ENCODE measurements at places on chromosomes 1 and 21.

- DNase-seq = no peak
Observed at GRCh38 chr1:245292553-245292952, 137.8 kb downstream of the KIF26B start.

DNA sequence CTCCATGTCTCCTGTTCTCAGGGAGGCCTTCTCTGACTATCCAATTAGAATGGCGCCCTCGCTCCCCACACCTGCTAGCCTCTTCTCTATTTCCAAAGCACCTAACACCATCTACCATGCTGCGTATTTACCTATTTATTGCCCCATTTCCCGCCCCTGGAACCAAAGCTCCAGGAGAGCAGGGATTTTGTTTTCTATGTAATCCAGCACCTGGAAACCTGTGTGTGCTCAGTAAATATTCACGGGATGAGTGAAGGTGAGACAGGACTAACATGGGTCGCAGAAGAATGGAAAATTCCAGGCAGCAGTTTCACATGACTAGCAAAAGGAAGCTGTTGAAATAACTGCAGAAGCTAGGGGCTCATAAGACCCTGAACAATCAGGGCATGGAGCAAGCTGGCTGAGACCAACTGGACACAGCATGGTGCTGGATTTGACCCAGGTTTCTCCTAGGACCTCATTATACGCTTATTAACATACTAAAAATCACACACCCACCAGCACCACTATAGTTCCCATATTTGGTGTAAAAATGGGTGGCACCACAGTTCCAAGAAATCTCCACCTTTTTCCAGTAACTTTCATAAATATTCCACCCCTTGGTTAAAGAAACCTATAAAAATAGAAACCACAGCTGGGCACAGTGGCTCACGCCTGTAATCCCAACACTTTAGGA lies 15.1 kb upstream of the TENT5B start:
- DNase-seq = no peak

DNA sequence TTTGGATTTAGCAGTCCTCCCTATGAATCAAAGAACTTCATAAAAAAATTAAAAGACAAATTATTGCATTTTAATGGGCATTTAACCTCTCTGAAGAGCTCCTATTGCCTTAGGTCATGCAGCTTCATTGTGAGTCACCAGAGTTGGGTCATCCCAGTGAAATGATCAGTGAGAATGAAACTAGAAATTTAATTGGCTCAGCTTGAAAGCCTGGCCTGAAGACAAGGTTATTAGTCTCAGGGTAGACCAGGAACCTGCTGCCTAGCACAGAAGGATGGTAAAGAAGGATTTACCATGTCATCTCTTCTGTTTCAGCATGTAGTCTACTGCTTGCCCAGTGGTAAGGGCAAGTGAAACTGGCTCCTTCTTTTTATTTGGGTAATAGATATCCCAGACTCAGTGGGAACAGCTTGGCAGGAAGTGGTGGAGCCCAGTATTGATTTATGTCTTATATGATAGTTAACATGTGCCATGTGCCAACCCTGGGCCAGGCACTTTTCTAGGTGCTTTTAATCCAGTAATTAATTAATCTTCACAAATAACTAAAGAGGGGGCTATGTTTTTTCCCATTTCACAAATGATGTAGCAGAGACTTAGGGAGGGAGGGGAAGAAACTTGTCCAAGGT lies 23.6 kb downstream of the LAMC2 start:
- no peak for DNase-seq

DNA sequence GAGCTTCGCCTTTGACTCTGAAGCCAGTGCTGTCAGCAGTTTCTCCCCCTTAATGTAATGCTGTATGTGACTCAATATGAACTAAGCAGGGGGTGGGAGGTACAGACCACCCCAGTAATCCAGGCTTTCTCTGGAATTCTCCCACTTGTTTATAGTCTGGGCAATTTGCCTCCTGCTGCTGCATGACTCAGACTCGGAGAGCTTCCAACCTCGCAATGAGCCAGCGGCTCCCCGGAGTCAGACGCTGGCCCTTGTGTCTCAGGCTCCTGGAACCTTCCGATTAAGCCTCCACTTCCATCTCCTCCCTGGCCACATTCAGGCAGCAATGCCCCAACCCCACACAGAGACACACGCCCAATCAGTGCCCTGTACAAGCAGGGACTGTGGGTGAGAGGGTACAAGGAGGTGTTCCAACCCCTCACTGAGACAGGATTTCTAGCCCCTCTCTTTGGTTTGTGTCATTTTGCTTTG lies 471.7 kb upstream of the VAMP3 start:
- DNase-seq = peak; percentile 64

- DNase-seq = peak; percentile 93
Observed at GRCh38 chr1:37553927-37554808, at the start of gene SNIP1. TSS of gene SNIP1 (minus strand) at chr1:37554293. CDS start at chr1:37554229, 64 bp downstream.

DNA sequence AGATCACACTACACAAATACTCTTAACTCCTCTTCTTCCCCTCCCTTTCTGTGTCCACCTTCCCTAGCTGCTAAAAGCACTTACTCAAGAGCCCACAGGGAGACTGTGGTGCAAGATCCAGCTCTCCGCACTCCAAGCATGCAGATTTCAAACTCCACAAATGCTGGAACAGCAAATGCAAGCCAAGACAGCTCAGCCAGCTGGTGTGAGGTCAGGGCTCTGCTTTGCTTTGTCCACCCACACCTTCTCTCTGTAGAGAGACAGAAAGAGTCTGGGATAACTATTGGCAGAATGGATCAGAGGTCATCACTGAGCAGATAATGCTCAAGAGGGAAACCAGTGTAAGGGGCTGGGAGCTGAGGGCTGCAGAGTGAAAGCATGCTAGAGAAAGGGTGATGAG lies 45.2 kb upstream of the DPT start:
- DNase-seq = no peak

DNA sequence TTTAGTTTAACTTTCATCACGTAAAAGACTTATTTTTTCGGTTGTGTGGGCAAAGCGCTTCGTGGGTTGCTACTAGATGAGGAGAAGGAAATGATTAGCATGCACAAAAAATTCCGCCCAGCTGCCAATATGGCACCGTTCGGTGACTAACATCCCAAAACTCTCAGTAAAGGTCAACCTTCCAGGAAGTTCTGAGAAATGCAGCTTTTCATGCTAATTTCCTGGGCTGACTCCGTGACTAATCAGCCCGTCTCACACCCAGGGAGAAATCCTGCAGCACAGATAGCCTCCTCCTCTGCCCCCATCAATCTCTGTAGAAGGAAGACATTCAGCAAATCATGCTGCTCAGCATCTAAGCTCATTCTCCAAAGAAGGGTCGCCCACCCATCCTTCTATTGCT lies 34.1 kb downstream of the TMCO4 start:
- no peak for DNase-seq

DNA sequence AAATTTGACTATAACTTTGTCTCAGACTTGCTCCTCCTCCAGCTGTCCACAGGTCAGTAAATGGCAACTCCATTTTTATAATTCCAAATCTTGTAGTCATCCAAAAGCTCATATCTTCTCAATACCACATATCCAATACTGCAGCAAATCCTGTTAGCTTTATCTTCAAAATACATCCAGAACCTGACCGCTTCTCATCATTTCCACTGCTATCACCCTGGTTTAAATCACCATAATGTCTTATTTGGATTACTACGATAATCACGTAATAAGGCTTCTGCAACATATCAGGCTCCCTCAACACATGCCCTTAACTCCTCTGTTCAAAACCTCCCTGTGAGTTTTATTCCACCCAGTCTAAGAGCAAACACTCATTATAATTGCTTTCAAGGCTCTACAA lies 34.5 kb downstream of the ERO1B start:
- DNase-seq = no peak

DNA sequence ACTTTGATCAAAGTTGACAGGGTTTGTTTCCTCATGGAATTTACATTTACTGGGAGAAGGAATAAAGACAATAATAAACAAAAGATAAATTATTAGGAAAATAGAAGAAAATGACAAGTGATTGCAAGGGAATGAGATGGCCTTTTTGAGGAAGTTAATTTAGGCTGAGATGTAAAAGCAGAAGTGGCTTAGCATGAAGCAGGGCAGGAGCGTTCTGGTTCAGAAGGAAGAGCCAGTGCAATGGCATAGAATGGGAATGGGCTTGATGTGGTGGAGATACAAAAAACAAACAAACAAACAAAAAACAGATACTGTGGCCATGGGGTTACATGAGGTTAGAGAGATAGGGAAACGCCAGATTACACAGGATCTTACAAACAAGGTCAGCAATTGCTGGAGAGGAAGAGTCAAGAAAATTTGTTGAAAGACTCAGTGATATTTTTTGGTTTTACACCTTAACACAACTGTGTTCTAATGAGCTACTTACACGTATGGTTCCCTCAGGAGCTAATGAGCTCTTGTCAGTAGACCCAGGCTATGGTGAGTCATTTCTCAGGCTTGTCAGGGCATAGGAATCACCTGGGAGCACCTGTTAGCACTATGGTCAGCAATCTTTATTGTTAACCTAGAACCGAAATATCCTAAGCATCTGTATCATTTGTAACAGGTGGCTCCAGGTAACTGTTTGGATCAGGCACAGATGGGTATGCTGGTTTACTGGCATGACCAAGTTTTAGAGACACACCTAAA lies 8.7 kb upstream of the CADM3 start:
- DNase-seq = no peak

DNA sequence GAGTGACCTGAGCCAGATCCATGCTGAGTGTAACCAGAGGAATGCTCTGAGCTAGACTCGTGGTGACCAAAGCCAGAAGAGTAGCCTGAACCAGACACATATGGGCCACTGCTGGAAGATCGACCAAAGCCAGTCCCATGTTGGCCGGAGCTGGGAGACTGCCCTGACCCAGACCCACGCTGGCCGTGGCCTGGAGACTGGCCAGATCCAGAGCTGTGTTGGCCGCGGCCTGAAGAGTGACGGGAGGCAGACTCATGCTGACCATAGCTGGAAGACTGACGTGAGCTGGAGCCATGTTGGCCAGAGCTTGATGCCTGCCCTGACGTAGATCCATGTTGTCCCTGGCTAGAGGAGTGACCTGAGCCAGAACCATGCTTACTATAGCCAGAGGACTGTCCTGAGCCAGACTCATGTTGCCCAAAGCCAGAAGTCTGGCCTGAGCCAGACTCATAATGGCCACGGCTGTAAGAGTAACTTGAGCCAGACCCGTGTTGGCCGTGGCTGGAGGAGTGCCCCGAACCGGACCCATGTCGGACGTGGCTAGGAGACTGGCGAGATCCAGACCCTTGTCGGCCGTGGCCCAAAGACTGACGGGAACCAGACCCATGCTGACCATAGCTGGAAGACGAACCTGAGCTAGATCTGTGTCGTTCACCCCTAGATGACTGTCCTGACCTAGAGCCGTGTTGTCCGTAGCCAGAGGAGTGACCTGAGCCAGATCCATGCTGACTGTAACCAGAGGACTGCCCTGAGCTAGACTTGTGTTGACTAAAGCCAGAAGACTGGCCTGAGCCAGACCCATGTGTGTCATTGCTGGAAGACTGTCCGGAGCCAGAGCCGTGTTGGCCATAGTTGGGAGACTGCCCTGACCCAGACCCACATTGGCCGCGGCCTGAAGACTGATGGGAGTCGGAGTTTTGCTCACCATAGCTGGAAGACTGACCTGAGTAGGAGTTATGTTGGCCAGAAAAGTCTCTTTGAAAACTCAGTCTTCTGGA lies 3.5 kb downstream of the HRNR start:
- DNase-seq = no peak

- DNase-seq = no peak
Observed at GRCh38 chr21:30271611-30272010, 11.1 kb downstream of the KRTAP24-1 start.

DNA sequence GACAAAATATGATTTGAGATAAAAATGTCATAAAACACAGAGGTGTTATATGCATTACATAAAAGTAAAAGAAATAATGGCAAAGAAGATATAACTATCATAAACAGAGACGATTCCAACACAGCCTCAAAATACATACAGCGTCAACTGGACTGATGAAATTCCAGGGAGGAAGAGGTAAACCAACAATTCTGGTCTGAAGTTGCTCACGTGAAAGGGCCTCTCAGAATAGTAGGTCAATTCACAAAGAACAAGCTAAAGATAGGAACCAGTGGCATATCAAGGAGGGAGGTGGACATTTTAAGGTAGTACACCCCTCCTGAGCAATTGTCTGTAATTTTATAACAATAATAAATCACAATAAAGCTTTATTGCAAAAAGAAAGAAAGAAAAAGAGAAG lies 18.6 kb downstream of the SLC2A5 start:
- DNase-seq = no peak

GRCh38 chr1:84973498-84974334 lies 23.2 kb downstream of the MCOLN2 start:
- no peak for DNase-seq

GRCh38 chr1:9591669-9592509 lies 3.2 kb downstream of the TMEM201 start:
- no peak for DNase-seq

DNA sequence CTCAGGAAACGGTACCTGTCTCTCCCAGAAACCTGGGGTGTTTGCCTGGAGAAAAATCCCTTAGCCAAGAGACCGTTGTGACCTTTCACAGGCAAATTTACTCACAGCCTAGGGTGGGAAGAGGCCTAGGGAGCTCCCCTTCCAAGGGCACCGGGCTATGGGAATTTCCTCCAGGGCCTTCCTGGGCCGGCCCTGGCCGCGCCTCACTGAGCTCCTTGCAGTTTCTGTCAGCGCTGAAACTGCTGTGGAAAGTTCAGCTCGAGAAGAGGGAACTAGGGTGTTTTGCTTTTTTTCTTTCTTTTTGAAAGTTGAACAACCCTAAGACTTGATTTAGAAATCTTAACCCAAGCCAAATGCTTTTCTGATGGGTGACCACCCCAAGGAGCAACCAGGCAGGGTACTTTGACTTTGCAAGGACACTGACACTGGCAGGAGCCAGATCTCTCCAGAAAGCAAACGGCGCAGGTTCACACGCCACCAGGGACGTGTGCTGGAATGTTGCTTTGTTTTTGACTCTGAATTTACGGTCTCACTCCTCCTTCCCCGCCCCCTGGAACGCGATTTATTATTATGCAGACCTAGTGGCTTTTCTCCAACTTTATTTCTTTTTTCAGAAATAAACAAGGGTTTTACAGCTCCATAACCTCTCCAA lies 229.6 kb upstream of the JUN start:
- DNase-seq = no peak

GRCh38 chr1:53469373-53469772 lies 10.2 kb downstream of the DMRTB1 start:
- DNase-seq = no peak

GRCh38 chr1:184101141-184101540 lies 49.6 kb downstream of the TSEN15 start:
- no peak for DNase-seq

GRCh38 chr1:244106837-244107493 lies 55.9 kb downstream of the ZBTB18 start:
- DNase-seq = no peak

DNA sequence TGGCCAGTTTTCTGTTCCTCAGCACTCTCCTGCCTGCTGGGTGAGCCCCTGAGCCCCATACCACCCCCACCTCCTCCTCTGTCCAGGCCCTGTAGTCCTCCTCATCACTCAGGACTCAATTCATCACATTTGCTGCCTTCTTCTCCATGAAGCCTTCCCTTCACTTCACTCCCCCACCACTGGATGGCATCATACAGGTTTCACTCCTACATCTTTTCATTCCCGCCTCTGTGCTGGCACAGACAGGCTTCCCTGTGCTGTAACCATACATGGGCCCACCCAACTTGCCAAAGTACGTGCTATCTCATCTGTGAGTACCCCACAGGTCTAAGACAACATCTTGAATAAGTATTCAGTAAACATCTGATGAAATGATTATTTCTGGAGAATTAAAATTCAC lies 56.9 kb downstream of the SLC45A1 start:
- no peak for DNase-seq

GRCh38 chr21:29190923-29191331 lies 60.5 kb downstream of the MAP3K7CL start:
- no peak for DNase-seq

GRCh38 chr1:236762410-236762809 lies 32.7 kb upstream of the MTR start:
- DNase-seq = no peak

- DNase-seq = no peak
Observed at GRCh38 chr1:5620997-5621396, 371.2 kb downstream of the NPHP4 start.
